Upper lobe of right lung (tissue), 1 donor: ENCODE measurements at places on chromosomes 12 and 14. TPM values are rescaled to one million over a fixed set of nuclear protein-coding genes. Genes with fewer than 3 reads are reported as not detected.

ORAI1 gene
- total RNA-seq: 32.4 TPM

NRL gene
- 2.8 TPM for total RNA-seq

CD163L1 gene
- total RNA-seq: 6.1 TPM

DNA sequence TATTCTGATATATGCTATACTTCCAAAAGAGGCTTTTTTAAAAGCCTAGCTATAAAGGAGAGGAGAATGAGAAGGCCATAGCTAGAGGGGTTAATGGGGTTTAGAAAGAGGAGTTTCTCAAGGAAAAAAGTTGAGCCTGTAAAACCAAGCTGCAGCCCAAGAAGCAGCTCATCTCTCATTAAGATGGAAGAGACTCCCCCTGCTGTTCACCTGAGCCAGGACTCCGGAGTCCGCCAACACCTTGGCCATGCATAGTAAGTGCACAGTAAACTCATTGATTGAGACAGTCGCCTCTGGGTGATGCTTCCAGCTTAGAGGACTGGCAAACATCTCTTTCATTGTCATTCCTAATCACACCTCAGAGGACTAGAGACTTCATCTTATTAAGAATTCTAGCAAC is 46.2 kb downstream of the ANO2 start:
- DNase-seq: no peak
- H3K27me3 ChIP-seq: peaks cover 12% of the 10 kb centered on the region
- no peaks in the 10 kb centered on the region for H3K4me1 ChIP-seq
- no peak overlapping the region for H3K27ac ChIP-seq
- no peak overlapping the region for H3K4me3 ChIP-seq
- no peaks in the 10 kb centered on the region for H3K36me3 ChIP-seq

- no peaks in the 10 kb centered on the region for H3K4me1 ChIP-seq
- H3K4me3 ChIP-seq: no peak overlapping the region
- H3K36me3 ChIP-seq: no peaks in the 10 kb centered on the region
- no peak overlapping the region for H3K27ac ChIP-seq
- H3K27me3 ChIP-seq: no peaks in the 10 kb centered on the region
- no peak for DNase-seq
These were observed 33.8 kb upstream of the PSMA6 start for GRCh38 chr14:35258420-35258819.

GRCh38 chr12:79534029-79534867 is 156.5 kb downstream of the PAWR start:
- H3K4me3 ChIP-seq: no peak overlapping the region
- no peaks in the 10 kb centered on the region for H3K4me1 ChIP-seq
- H3K36me3 ChIP-seq: no peaks in the 10 kb centered on the region
- no peak overlapping the region for H3K27ac ChIP-seq
